Stimulated activated CD8-positive, alpha-beta memory T cell treated with anti-CD3 and anti-CD28 coated beads, Interleukin-4, amount 100 ng/mL, for 4 hours (primary cell): ENCODE measurements at places on chromosomes 6 and 20.

- no peak for DNase-seq
Measured at GRCh38 chr6:35024551-35025054, 116.5 kb downstream of the TCP11 start.

- no peak for DNase-seq
Measured at GRCh38 chr6:150230832-150231524, 88.1 kb downstream of the PPP1R14C start.

DNA sequence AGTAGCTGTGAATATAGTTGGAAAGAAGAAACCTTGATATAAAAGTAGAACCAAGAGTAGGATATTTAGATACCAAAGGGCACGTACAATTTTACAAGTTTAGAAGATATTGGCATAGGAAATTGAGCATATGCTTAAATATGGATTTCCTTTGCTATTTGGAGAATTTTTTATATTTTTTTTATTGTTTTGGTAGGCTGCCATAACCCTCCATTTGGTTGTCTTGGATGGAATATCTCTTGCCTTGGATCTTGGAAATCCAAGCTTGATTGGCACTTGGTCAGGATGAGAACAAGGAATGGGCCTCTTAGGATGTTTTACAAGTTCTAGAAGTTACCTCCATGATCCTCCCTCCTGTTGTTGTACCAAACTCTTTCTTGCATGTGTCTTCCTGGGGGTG, 297.1 kb downstream of the PRL start:
- DNase-seq, result no peak

GRCh38 chr20:18165553-18165952, 27.9 kb downstream of the KAT14 start:
- no peak for DNase-seq

- no peak for DNase-seq
Measured at GRCh38 chr6:114202389-114202788, 140.4 kb downstream of the HS3ST5 start.

GRCh38 chr6:26027491-26028211, 59.6 kb upstream of the HFE start:
- DNase-seq, result no peak

DNA sequence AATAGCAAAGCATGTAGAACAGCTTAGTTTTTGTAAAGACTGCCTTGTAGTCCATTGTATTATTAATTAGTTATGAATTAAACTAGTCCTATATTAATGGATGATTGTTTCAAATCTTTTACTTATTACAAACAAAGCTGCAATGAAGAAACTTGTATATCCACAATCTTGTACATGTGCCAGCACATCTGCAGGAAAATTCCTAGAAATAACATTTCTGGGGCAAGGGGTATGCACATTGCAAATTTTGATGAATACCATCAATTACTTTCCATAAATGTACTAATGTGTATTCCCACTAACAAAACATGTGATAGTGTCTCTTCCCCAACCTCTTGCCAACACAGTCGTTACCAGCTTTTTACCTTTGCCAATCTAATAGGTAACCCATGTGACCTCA, 73.6 kb upstream of the AKAP12 start:
- DNase-seq, result no peak
